ENCODE measurements at places on chromosomes 16 and 17. TPM values are rescaled to one million over a fixed set of nuclear protein-coding genes. Genes with fewer than 3 reads are reported as not detected.

DNA sequence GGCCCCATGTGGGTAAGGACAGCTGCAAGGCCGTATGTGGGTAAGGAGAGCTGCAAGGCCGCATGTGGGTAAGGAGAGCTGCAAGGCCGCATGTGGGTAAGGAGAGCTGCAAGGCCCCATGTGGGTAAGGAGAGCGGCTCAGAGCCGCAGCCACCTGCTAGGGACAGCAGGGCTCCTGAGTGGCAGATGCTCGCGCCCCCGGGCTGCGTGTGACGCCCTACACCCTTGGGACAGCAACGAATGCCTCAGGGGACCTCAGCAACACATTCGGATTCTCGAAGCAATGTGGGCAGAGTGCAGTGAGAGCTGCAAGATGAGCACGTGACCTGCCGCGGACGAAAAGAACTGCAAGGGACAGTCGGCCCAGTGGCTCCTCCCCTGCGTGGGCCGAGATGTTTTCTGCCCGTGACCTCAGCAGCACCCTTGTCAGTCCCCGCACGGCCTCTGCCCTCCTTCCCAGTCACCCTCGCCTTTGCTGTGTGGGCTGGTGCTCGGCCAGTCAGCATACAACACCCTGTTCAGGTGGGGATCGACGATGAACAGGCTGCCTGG is 9.6 kb upstream of the SLC38A8 start:
- no peak overlapping the region for H3K27ac ChIP-seq
- DNase-seq, result no peak
- H3K36me3 ChIP-seq, result peaks cover 7% of the 10 kb centered on the region
- H3K27me3 ChIP-seq, result no peaks in the 10 kb centered on the region
- H3K4me3 ChIP-seq, result no peak overlapping the region
- no peaks in the 10 kb centered on the region for H3K4me1 ChIP-seq

- H3K27ac ChIP-seq, result no peak within 1 kb of the TSS
- no peak for DNase-seq
- H3K4me3 ChIP-seq, result no peak within 1 kb of the TSS
- no peaks in the 10 kb centered on the region for H3K27me3 ChIP-seq
These were observed at the start of gene C17orf50 for GRCh38 chr17:35760587-35760986. TSS of gene C17orf50 (plus strand) at chr17:35760887. CDS start at chr17:35760942, 55 bp downstream.

DNA sequence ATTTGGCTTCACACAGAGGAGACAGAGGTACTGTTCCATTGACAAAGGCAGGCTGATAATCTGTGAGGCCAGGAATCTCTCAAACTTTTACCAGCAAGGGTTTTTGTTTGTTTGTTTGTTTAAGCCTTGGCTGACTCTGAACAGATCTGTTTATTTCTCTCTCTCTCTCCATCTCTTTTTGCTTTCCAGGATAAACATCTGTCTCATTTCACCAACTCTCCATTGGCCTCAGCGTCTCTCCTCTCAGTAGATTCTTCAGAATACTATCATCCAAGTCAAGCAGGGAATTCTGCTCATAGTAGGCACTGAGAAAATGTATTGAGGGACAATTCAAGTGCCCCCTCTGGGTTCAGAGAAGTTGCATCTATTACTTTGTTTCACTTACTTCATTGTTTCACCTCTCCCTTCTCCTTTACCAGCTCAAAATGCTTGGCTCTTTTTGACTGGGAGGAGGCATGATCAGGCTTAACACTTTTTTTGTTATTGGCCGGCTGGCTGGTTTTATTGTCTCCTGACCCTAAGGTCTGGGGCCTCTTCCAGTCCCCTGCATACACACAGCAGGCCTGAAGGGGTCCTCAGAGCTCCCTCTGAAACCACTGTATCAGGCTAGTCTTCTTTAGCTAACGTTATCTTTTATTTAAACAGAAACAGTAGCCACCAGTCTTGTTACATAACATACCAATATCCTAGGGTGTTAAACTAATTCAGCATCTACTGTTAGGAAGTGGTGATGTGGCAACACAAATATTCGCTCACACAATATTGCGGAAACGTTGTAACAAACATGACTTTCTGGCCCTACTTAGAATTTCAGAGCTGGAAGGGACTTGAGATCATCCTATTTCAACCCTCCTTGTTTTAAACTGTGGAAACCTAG is 2.0 kb upstream of the YPEL2 start:
- no peaks in the 10 kb centered on the region for H3K27me3 ChIP-seq
- peaks cover 23% of the 10 kb centered on the region for H3K4me1 ChIP-seq
- DNase-seq, result peak; percentile 64
- no peaks in the 10 kb centered on the region for H3K36me3 ChIP-seq

- no peak for DNase-seq
- no peaks in the 10 kb centered on the region for H3K36me3 ChIP-seq
- H3K4me1 ChIP-seq, result no peaks in the 10 kb centered on the region
- H3K4me3 ChIP-seq, result no peak overlapping the region
These were observed 342.2 kb upstream of the TNRC6C start for GRCh38 chr17:77616254-77616731.

GRCh38 chr17:35243561-35244340 is 879 bp downstream of the SLFN5 start:
- H3K36me3 ChIP-seq, result no peaks in the 10 kb centered on the region
- DNase-seq, result peak; percentile 34
- H3K4me3 ChIP-seq, result peak overlapping the region; percentile 48
- H3K27ac ChIP-seq, result peak overlapping the region; percentile 92
- H3K27me3 ChIP-seq, result no peaks in the 10 kb centered on the region

GRCh38 chr16:59121411-59122261 is 387.5 kb upstream of the GOT2 start:
- H3K27me3 ChIP-seq, result no peaks in the 10 kb centered on the region
- no peak for DNase-seq

SGSH gene
- total RNA-seq, result 43.1 TPM

MT1E gene
- 359 TPM for total RNA-seq

ADORA2B gene
- total RNA-seq, result 20.8 TPM

GRAPL gene
- total RNA-seq, result 0.35 TPM

CTNS gene
- 7.9 TPM for total RNA-seq

KPNA2 gene
- 43.2 TPM for total RNA-seq
